Endodermal cell (in vitro differentiated cells): ENCODE measurements at places on chromosomes 3 and 15. TPM values are rescaled to one million over a fixed set of nuclear protein-coding genes. Genes with fewer than 3 reads are reported as not detected.

DNA sequence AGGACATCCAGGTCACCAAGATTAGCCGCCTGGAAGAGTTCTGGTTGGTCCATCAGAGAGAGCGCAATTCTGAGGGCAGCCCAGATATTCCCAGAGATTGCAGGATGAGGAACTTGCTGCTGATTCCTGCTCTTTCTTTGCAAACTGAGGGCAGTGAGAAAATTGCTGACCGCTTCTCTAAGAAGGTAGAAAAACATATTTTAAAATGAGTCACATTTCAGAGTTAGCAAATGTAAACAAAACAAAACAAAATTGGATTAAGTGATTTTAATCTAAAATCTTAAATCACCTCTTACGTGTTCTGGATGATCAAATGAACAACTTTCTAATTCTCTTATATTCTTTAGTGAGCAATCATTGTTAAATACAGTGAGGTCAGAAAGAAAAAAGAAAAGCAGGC lies 149.0 kb downstream of the USP13 start:
- no peak for DNase-seq
- H3K4me3 ChIP-seq, result no peak overlapping the region
- no peaks in the 10 kb centered on the region for H3K36me3 ChIP-seq
- no peak overlapping the region for H3K27ac ChIP-seq
- no peaks in the 10 kb centered on the region for H3K27me3 ChIP-seq

DNA sequence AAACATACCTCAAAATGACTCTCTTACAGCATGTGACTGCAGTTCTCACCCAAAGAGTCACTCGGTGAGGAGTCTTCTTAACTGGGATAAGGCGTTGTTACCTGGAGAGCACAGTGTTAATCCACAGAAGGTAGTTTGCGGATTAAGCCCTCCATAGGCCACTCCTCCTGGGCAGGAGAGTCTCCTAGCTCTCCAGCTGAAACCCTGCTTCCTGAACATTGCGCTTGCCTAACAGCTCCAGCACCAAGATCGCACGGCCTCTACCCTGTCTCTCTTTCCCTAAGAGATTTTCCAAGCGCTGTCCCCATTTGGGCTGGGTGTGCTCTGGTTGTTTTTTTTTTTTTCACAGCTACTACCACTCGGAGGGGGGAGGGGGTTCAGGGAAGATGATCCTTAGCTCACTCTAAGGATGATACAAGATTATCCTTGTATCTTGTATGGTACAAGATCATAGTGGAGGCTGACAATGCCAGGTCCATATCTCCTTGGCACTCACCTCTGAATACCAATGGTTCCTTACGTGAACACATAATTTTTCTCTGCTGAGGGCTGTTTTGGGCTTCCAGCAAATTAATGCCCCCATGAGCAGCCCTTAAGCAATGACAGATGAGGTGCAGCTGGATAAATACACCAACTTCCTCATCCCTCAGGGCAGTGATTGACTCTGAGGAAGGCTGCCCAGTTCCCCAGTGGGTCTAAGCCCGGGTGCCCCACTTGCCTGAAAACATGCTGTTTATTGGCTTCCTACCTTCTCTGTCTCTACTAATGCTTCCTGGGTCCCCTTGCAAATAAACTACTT lies 185.2 kb upstream of the TSC22D2 start:
- H3K27ac ChIP-seq, result no peak overlapping the region
- peaks cover 26% of the 10 kb centered on the region for H3K27me3 ChIP-seq
- peak; percentile 78 for DNase-seq
- H3K36me3 ChIP-seq, result no peaks in the 10 kb centered on the region

DNA sequence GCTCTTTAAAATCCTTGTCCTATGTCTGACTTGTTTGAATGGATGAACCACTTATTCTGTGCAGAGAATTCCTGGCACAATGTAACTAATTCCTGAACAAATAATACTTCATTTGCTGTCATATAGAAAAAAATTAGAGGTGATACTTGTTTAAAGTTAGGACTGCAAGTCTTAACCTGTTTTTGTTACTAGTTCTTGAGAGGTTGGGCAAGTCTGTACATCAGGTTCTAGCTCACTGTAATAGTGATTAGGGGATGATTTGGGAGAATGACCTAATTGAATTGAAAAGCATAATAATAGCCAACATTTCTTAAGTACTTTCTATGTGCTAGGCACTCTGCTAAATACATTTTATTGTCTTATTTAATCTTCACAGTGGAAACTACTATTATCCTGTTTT lies 49.3 kb downstream of the GMPS start:
- no peak overlapping the region for H3K27ac ChIP-seq
- no peak for DNase-seq
- no peaks in the 10 kb centered on the region for H3K27me3 ChIP-seq
- H3K36me3 ChIP-seq, result peaks cover 62% of the 10 kb centered on the region
- H3K4me1 ChIP-seq, result no peaks in the 10 kb centered on the region

GRCh38 chr3:68699541-68699940 lies 232.8 kb downstream of the TAFA4 start:
- H3K36me3 ChIP-seq, result no peaks in the 10 kb centered on the region
- H3K27me3 ChIP-seq, result no peaks in the 10 kb centered on the region
- no peak overlapping the region for H3K4me3 ChIP-seq
- DNase-seq, result no peak

GRCh38 chr3:102492300-102492699 lies 57.5 kb downstream of the ZPLD1 start:
- DNase-seq, result no peak
- H3K27me3 ChIP-seq, result no peaks in the 10 kb centered on the region
- H3K4me3 ChIP-seq, result no peak overlapping the region
- no peaks in the 10 kb centered on the region for H3K4me1 ChIP-seq

GRCh38 chr3:141477224-141477623 lies 9.6 kb upstream of the RASA2 start:
- no peak overlapping the region for H3K4me3 ChIP-seq
- no peak overlapping the region for H3K27ac ChIP-seq
- H3K27me3 ChIP-seq, result no peaks in the 10 kb centered on the region

DNA sequence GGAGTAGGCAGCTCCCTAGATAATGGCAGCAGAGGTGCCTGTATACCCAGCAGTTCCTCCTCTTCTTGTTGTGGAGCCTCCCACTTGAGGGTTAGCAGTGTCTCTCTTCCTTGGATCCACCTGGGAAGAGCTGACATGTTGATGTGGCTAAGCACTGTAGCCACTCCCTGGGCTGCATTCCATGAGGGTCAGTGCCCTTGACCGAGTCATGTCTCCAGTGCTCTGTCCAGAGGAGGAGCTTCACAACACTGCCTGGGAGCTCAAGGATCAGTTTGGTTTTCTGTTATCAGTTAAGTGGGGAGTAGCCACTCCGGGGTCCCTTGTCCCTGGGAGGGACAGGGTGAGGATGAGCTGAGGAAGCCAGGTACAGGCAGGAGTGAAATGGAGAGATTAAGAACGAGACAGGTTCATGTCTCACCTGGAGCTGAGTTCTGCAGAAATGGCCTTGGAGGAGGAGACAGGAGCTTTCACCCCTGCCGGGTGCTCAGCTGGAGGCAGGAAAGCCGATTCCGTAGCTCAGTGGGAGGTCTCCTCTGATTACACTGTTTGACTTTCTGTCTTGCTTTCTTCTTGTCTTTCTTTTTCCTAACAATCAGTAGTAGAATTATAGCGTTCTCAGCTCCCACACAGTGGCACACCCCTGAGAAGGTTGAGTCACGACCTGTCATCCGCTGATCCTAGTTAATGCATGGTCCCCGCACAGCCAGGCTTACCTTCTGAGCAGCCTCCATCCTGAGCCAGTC lies 57.9 kb upstream of the SEC22A start:
- H3K27me3 ChIP-seq, result no peaks in the 10 kb centered on the region
- no peak overlapping the region for H3K4me3 ChIP-seq
- no peak overlapping the region for H3K27ac ChIP-seq
- H3K4me1 ChIP-seq, result peaks cover 14% of the 10 kb centered on the region
- DNase-seq, result peak; percentile 94

DNA sequence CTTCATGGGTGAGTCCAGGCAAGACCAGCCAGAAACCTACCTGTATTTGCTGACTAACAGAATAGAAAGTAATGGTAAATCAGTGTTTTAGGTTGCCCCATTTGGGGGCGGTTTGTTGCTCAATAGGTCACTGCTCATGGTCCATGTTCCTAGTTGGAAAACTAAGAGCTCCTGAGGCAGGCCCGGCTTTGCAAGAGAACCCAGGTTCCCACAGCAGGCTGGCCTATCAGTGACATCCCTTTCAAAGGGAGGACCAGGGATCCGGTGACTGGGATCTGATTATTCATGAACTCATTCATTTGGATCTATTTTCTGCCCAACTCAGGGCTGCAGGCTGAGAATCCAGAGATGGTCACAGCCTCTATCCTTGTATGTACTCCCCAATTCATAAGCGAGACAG lies 163.9 kb downstream of the WNT7A start:
- H3K27me3 ChIP-seq, result no peaks in the 10 kb centered on the region
- H3K4me1 ChIP-seq, result no peaks in the 10 kb centered on the region
- H3K4me3 ChIP-seq, result no peak overlapping the region
- H3K27ac ChIP-seq, result no peak overlapping the region

DNA sequence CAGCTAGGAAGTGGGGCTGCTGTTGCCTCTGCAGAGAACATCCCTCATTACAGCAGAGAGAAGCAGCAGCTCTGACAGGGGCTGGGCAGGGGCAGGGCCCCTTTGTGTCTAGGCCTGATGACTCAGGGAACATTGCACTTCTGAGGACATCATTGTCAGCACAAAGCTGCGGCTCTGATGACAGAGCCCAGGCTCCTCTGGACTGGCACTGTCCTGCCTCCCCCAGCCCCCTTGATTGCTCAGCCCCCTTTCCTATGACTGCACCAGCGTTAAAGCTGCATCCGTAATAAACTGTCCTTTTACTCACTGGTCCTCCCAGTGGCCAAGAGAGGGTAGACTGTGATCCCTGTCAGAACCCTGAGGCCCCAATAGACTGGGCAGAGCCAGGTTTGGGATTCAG lies 18.3 kb downstream of the TRH start:
- no peak overlapping the region for H3K4me3 ChIP-seq
- no peaks in the 10 kb centered on the region for H3K4me1 ChIP-seq

- no peak for DNase-seq
- no peaks in the 10 kb centered on the region for H3K4me1 ChIP-seq
- H3K4me3 ChIP-seq, result no peak overlapping the region
These were observed 32.7 kb downstream of the PTH1R start for GRCh38 chr3:46910166-46910760.

- no peak overlapping the region for H3K4me3 ChIP-seq
- H3K4me1 ChIP-seq, result no peaks in the 10 kb centered on the region
- DNase-seq, result no peak
- no peaks in the 10 kb centered on the region for H3K27me3 ChIP-seq
- H3K27ac ChIP-seq, result no peak overlapping the region
- H3K36me3 ChIP-seq, result no peaks in the 10 kb centered on the region
These were observed 56.1 kb downstream of the VGLL3 start for GRCh38 chr3:86934851-86935250.

GRCh38 chr3:134928819-134929218 lies 133.8 kb downstream of the EPHB1 start:
- H3K27me3 ChIP-seq, result peaks cover 63% of the 10 kb centered on the region
- H3K4me3 ChIP-seq, result no peak overlapping the region
- no peaks in the 10 kb centered on the region for H3K36me3 ChIP-seq
- DNase-seq, result no peak
- no peak overlapping the region for H3K27ac ChIP-seq

DNA sequence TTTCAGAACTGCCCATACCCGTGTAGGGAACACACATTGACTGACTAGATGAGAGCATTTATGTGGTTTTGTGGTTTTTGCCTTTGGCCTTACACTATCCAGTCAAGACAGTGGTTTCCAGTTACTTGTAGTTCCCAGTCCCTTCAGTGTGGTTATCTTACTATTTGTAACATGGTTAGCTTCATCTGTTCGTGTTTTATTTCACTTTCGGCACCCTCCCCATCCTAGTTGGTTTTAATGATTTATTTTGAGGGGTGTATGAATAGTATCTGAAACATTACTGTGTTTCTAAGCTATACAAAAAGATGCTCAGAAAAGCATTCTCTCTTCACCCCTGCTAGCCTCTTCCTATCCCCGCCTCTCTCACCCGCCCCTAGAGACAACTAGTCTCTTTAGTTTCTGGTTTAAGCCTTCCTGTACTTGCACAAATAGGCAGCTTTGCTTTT lies 14.1 kb downstream of the LYSMD4 start:
- no peak for DNase-seq
- H3K27ac ChIP-seq, result no peak overlapping the region
- H3K4me1 ChIP-seq, result no peaks in the 10 kb centered on the region
- no peak overlapping the region for H3K4me3 ChIP-seq
- H3K27me3 ChIP-seq, result no peaks in the 10 kb centered on the region
- peaks cover 19% of the 10 kb centered on the region for H3K36me3 ChIP-seq

DNA sequence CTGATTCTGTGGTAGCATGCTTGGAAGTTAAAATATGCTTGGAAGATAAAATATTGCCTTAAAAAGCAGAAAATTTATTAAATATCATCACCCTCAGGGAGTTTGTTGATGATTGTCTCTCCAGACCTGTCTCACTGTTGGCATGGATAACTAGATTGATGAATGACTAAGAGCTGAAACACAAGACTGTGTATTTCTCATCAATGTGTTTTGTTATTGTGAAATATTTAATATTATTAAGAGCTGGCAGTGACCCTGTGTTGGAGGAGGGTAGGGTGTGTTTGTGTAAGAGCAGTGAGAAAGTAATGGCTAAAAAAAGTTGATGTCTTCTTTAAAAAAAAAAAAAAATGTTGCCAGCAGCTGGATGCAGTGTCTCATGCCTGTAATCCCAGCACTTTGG lies 82.2 kb downstream of the ITPR1 start:
- no peak for DNase-seq
- peaks cover 5% of the 10 kb centered on the region for H3K4me1 ChIP-seq
- no peak overlapping the region for H3K27ac ChIP-seq

DNA sequence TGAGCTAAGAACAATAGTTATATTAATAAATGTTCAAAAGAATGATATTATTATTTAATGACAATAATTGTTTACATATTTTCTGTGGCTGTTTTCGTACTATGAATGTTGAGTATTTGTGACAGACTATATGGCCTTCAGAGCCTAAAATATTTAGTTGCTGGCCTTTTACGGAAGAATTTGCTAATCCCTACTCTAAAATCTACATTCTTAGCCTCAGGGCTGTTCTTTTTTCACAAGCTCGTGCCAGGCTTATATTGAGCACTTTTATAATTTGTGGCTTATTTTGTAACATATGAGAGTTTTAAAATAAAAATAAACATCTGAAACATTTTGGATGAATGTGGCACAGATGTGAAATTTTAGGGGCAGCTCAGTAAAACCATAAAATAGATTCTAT lies 79.9 kb downstream of the KCNH8 start:
- no peaks in the 10 kb centered on the region for H3K27me3 ChIP-seq
- no peaks in the 10 kb centered on the region for H3K4me1 ChIP-seq
- peaks cover 5% of the 10 kb centered on the region for H3K36me3 ChIP-seq
- no peak for DNase-seq
- no peak overlapping the region for H3K27ac ChIP-seq

PLS1 gene
- total RNA-seq, result 10.8 and 11.3 TPM in 2 replicates

OXTR gene
- total RNA-seq, result 10.6 to 23.1 TPM (median 11.3 TPM) in 3 replicates

LRRC31 gene
- not detected in 2 replicates for total RNA-seq

SPTBN5 gene
- 0.95 to 2.0 TPM (median 1.3 TPM) in 3 replicates for total RNA-seq

SLCO2A1 gene
- 96.7 and 126 TPM in 2 replicates for total RNA-seq

ANKRD63 gene
- 0.41 TPM in 1 of 2 replicates, not detected in the other for total RNA-seq

ATP10A gene
- total RNA-seq, result 0.04 to 0.15 TPM in 2 of 3 replicates, not detected in the other

SLC28A2 gene
- 0.42 to 6.8 TPM (median 4.4 TPM) in 3 replicates for total RNA-seq

SUSD5 gene
- 0.82 to 2.1 TPM (median 1.3 TPM) in 3 replicates for total RNA-seq
